CD4-positive, alpha-beta T cell treated with Interleukin-1 beta for 1 hour (primary cell): ENCODE measurements at places on chromosomes 7 and 10.

- DNase-seq: no peak
Measured at GRCh38 chr7:15820319-15820718, 133.8 kb upstream of the MEOX2 start.

GRCh38 chr7:31432836-31433340 is 81.0 kb upstream of the ITPRID1 start:
- DNase-seq: no peak

GRCh38 chr10:62268027-62268398 is 631 bp downstream of the RTKN2 start:
- DNase-seq: no peak

GRCh38 chr7:66069732-66070131 is 5.9 kb upstream of the ASL start:
- DNase-seq: no peak

DNA sequence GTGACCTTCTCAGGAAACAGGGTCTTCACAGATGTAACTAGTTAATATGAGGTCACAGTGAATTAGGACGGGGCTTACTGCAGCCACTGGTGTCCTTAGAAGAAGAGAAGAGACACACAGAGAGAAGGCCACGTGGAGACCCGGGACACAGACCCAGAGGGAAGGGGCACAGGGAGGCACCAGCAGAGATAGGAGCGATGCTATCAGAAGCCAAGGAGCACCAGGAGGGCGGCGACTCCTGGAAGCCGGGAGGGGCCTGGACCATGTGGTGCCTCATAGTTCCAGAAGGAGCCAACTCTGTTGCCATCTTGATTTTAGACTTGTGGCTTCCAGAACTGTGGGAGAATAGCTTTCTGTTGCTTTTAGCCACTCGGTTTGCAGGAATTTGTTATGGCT is 505.9 kb downstream of the TCERG1L start:
- DNase-seq: no peak

- DNase-seq: no peak
Measured at GRCh38 chr7:18927134-18927533, 190.3 kb downstream of the TWIST1 start.

DNA sequence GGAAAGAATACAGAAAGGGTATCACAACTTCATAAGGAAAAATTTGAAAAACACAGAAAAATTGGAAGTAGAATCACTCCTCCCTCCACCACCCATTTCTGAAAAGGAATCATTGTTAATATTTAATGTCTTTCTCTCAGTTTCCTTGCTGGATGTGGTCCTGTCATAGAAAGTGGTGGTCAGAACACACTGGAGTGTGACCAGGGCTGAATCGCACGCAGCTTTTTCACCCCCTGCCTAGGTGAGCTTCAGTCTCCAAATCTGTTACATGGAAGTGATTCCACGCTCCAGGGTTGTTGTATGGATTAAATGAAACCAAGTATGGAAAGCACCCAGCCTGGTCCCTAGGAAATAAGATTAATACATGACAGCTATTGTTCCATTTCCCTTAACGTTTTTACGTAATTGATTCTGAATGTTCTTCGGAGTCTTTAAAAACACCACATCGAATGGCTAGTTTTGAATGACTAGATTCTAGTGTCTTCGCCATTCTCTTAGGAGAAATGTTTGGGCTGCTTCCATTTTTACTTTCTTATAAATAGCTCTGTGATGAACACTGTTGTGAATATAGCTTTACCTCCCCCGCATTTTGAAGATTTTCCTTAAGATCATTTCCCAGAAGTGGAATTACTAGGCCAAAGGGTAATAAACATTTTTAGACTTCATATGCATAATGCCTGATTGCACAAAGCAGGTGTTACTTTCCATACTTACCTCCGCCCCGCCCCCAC is 10.9 kb upstream of the DUSP5 start:
- no peak for DNase-seq

GRCh38 chr10:55233090-55233489 is 432.1 kb upstream of the PCDH15 start:
- DNase-seq: no peak

- DNase-seq: no peak
Measured at GRCh38 chr10:72638586-72639440, 12.9 kb upstream of the MICU1 start.

DNA sequence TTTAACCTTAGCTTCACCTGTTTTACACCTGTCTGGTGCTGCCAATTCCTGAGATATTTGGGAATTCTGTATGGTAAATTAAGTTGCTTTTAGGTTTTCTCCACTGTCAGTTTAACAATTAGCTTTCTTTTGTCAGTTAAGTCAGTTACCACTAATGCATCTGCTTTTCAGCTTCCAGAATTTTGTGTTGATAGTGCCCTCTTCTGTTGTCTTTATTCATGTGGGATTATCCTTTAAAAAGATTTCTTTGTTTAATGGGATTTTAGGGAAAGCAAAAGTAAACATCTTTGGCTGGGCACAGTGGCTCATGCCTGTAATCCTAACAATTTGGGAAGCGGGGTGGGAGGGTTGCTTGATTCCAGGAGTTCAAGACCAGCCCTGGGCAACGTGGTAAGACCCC is 8.1 kb downstream of the TFAM start:
- DNase-seq: no peak

DNA sequence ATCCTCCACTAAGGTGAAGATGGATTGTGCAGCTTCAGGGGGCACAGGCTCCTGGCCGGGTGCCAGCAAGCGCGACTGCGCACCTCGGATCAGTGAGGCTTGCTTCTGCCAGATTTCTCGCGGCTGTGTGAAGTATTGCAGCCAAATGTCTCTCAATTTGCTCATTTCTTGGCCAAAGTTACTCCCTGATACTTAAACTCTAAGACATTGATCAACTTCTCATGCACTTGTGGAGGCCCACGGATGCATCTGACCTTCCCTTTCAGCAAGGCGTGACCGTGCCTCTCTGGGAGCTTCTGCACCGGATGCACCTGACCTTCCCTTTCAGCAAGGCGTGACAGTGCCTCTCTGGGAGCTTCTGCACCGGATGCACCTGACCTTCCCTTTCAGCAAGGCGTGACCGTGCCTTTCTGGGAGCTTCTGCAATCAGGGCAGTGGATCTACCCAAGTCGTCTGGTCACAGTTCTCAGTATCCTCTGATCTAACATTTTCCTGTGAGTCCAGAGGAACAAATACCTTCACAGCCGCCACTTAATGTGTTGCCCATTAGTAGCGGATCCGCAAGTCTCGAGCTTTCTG is 248.3 kb downstream of the ADARB2 start:
- DNase-seq: peak; percentile 72

DNA sequence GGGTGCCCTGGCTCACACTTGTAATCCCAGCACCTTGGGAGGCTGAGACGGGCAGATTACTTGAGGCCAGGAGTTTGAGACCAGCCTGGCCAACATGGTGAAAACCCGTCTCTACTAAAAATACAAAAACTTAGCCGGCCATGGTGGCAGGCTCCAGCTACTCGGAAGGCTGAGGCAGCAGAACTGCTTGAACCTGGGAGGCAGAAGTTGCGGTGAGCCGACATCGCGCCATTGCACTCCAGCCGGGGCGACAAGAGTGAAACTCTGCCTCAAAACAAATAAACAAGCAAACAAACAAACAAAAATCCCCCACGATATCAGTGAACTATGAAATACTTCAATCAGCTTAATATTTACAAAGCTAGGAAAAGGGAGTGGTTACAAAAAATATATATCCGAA is 382.3 kb upstream of the KCND2 start:
- no peak for DNase-seq

- DNase-seq: no peak
Measured at GRCh38 chr7:113087071-113087998, 708 bp upstream of the GPR85 start.

DNA sequence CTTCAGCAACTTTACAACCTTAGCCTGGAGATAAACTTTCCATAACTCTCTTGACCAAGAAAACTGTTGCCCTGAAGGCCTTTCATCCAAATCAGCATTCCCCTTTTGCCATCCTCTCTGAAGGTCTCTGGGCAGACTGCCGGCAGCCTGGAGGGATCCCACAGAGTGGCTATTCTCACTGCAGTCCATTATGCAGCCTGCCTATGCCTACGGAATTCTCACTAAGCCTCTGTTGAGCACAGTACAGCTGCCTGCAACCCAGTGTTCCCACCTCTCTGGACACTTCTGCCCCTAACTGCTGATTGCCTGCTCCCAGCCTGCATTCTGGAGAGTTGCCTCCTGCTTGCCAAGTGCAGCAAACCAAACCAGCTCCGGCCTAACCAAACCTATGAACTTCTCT is 548.9 kb upstream of the STEAP1 start:
- no peak for DNase-seq

- DNase-seq: no peak
Measured at GRCh38 chr7:49497471-49497870, 276.0 kb upstream of the VWC2 start.

DNA sequence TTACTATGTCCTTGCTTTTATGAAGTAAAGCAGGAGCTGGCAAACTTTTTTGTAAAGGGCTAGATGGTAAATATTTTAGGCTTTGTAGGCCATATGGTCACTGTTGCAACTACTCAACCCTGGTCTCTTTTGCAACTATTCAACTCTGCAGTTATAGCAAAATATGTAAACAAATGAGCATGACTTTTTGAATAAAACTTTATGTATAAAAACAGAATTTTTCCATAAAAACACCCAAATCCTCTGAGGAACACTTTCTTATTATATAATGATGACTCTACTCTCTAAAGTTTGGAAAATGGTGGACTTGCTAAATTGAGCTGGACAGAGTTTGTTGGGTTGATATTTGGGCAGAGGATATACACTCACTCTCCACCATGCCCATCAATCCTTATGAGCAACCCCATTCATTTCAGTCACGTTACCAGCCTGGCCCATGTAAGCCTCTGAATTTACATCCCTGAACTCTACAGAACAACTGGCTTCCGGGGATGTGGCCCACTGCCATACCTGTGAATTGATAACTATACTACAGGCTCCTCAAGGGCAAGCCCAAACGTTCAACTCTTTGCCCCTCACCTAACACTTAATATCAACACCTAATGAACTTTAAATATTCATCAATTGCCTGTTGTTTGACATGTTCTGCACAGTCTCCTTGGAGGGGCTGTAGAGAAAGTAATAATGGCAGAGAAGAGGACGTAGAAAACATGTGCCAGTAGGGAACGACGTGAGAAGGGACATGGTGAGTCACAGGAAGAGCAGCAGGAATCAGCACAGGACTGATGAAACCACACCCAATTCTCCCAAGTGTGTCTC is 37.6 kb downstream of the SGMS1 start:
- no peak for DNase-seq

DNA sequence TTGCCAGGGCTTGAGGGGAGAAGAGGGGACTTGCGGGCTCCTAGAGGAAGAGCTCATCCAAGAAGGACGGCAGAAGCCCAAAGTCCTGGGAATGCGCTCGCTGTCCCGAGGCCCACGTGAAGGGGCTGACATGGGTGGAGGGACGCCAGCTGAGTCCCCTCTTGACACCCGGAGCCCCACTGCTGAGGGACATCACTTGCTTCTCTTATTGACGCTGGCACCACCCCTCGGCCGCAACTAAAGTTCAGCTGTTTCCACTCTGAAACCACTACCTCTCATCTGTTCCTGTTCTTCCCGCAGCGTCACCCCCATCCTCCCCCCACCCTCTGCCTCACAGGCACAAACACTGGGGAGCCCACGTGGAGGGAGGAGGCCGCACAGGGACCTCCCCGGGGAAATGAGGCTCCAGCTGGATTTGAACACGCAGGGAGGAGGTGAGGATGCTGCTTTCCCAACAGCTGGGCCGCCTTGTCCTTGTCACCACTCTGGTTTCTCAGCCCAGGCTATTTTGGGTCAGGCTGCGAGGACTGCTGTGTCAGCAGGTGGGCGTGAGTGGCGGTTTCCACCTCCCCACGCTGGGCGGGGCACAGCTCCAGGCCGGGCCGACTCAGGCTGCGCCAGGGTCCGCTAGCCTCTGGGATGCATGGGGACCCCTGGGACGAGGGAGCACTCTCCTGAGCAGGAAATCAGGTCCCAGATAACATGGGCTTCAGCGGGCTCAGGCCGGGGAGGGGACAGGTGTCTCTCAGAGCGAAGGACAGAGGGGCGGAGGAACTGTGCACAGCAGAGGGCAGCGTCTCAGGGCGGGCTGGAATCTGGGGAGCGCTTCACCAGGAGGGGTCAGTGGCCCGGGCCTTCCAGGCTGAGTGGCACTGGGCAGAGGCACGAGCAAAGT is 156.3 kb downstream of the ZNF248 start:
- DNase-seq: no peak

GRCh38 chr10:47165168-47165710 is 134.8 kb upstream of the GDF10 start:
- DNase-seq: no peak

DNA sequence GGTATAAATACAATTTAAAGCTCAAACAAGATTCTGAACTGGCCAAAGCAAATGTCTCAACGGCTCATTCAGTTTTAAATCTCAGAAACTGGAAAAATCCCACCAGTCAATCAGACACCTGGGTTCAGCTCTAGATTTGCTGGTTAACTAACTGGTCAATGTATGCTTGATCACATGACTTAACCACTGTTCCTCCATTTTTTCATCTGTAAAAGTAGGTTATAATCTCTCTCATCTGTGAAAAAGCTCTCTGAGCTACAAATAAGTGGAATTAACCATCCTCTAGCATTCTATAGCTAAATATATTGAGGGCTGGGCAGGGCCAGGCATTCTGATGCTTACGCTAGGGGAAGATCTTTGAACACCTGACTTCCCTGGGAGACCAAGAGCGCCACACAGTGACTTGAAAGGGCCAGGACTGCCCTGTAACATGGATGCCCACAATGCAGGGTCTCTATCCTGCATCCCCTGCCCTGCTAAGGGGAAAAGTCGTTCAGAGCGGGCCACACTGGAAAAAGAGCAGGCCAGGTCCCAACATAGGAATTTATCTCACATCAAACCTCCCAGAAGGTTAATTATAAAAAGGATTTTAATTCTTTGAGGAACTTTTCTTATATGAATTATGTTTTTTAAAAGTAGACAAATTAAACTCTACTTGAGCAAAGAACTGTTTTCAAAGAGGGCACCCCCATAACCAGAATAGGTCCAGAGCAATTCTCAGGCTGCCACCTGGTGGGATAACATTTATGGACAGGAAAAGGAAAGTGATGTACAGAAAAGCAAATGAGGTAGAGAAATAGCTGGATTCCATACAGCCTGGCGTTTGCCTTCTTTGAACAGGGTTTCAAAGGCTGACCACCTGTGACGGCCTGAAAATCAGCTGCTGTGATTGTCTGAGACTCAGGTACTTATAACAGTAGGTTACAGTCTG is 1.8 kb downstream of the RP9 start:
- peak; percentile 57 for DNase-seq

DNA sequence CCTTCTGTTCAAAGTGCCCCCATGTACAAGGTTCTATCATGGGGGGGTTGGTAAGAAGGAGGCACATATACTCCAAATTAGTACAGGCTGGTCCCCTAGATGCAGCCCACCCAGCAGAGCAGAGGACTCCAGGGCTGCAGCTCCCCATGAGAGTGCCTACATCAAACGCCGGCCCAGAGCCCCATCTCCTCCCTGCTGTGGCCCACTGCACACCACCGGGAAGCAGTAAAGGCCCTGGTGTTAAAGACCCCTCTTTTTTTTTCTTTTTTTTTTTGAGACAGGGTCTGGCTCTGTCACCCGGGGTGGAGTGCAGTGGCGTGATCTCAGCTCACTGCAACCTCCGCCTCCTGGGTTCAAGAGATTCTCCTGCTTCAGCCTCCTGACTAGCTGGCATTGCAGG is 47.4 kb downstream of the SH3PXD2A start:
- no peak for DNase-seq

GRCh38 chr10:131943021-131943814 is 38.5 kb downstream of the BNIP3 start:
- DNase-seq: no peak

GRCh38 chr7:43430411-43430810 is 152.5 kb upstream of the STK17A start:
- no peak for DNase-seq
